ENCODE measurements at places on chromosomes 12 and 14. TPM values are rescaled to one million over a fixed set of nuclear protein-coding genes. Genes with fewer than 3 reads are reported as not detected.

DNA sequence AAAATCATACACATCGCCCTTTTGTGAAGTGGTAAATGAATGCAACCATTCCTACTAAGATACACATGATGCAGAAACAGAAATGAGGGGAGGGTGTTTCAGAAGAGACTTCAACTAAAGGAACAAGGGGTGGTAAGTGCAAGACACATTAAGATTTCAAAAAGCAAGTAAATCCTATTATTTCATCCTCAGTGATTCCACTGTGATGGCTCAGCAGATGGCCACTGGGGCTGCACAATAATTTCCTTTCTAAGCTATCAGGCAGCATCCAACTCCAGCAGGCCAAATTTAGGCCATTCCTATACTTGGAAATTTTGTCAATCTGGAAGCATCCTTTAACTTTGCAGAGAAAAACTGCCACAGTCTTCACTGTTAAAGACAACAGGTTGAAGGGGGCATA lies 272.4 kb downstream of the NELL2 start:
- DNase-seq: no peak
- H3K4me3 ChIP-seq: no peak overlapping the region
- no peak overlapping the region for H3K27ac ChIP-seq
- no peaks in the 10 kb centered on the region for H3K4me1 ChIP-seq
- no peaks in the 10 kb centered on the region for H3K36me3 ChIP-seq

DCAF4 gene
- 6.9 TPM for total RNA-seq

- no peak for DNase-seq
- peaks cover 49% of the 10 kb centered on the region for H3K36me3 ChIP-seq
Observed at GRCh38 chr12:4288296-4289131, 15.0 kb downstream of the CCND2 start.

GRCh38 chr12:109814600-109815150 lies 18.5 kb downstream of the TRPV4 start:
- DNase-seq: no peak
- no peaks in the 10 kb centered on the region for H3K4me1 ChIP-seq
- peaks cover 41% of the 10 kb centered on the region for H3K27me3 ChIP-seq
- no peaks in the 10 kb centered on the region for H3K36me3 ChIP-seq
- no peak overlapping the region for H3K4me3 ChIP-seq

TSPAN19 gene
- 0.33 TPM for total RNA-seq

- peaks cover 21% of the 10 kb centered on the region for H3K4me1 ChIP-seq
- H3K4me3 ChIP-seq: no peak overlapping the region
- H3K36me3 ChIP-seq: peaks cover 19% of the 10 kb centered on the region
- no peak overlapping the region for H3K27ac ChIP-seq
Observed at GRCh38 chr12:131101703-131102492, 148.2 kb downstream of the ADGRD1 start.

WNK1 gene
- 289 TPM for total RNA-seq

SLC39A2 gene
- total RNA-seq: not detected

GRCh38 chr14:29749327-29749726 lies 178.3 kb downstream of the PRKD1 start:
- DNase-seq: no peak
- H3K36me3 ChIP-seq: no peaks in the 10 kb centered on the region
- H3K27me3 ChIP-seq: no peaks in the 10 kb centered on the region

DNA sequence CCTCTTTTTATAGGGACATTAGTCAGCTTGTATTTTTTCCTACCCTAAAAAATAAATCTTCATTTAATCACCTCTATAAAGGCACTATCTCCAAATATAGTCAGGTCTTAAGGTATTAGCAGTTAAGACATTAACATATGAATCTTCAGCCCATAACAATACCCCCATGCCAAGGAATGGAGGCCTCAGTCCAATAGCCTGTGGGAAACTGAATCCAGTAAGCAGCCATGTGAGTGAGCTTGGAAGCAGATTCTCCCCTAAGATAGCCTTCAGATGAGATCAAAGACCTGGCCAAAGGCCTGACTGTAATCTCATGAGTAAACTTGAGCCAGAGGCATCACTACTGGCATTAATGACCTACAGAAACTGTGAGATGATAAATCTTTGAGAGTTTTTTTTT lies 232.1 kb upstream of the SYT10 start:
- no peaks in the 10 kb centered on the region for H3K36me3 ChIP-seq
- no peak overlapping the region for H3K4me3 ChIP-seq
- DNase-seq: no peak
- H3K27me3 ChIP-seq: no peaks in the 10 kb centered on the region
- no peak overlapping the region for H3K27ac ChIP-seq

- H3K27me3 ChIP-seq: no peaks in the 10 kb centered on the region
- no peak for DNase-seq
- H3K4me1 ChIP-seq: peaks cover 98% of the 10 kb centered on the region
- no peak overlapping the region for H3K4me3 ChIP-seq
Observed at GRCh38 chr12:110555577-110556406, 27.3 kb downstream of the PPTC7 start.

GRCh38 chr14:92549859-92550230 lies 36.3 kb downstream of the RIN3 start:
- peak; percentile 48 for DNase-seq
- H3K27me3 ChIP-seq: no peaks in the 10 kb centered on the region
- peak overlapping the region; percentile 88 for H3K27ac ChIP-seq
- H3K36me3 ChIP-seq: no peaks in the 10 kb centered on the region
- peak overlapping the region; percentile 20 for H3K4me3 ChIP-seq
- peaks cover 54% of the 10 kb centered on the region for H3K4me1 ChIP-seq

SPPL3 gene
- total RNA-seq: 26.8 TPM

GRCh38 chr12:45731190-45731775 lies 1.8 kb downstream of the ARID2 start:
- H3K4me1 ChIP-seq: peaks cover 67% of the 10 kb centered on the region
- no peaks in the 10 kb centered on the region for H3K27me3 ChIP-seq
- no peaks in the 10 kb centered on the region for H3K36me3 ChIP-seq
- no peak for DNase-seq

CCDC92 gene
- total RNA-seq: 57.2 TPM

- no peak overlapping the region for H3K4me3 ChIP-seq
- no peak for DNase-seq
- H3K36me3 ChIP-seq: no peaks in the 10 kb centered on the region
- no peak overlapping the region for H3K27ac ChIP-seq
Observed at GRCh38 chr12:127635838-127636237, 631.1 kb upstream of the TMEM132C start.

DNA sequence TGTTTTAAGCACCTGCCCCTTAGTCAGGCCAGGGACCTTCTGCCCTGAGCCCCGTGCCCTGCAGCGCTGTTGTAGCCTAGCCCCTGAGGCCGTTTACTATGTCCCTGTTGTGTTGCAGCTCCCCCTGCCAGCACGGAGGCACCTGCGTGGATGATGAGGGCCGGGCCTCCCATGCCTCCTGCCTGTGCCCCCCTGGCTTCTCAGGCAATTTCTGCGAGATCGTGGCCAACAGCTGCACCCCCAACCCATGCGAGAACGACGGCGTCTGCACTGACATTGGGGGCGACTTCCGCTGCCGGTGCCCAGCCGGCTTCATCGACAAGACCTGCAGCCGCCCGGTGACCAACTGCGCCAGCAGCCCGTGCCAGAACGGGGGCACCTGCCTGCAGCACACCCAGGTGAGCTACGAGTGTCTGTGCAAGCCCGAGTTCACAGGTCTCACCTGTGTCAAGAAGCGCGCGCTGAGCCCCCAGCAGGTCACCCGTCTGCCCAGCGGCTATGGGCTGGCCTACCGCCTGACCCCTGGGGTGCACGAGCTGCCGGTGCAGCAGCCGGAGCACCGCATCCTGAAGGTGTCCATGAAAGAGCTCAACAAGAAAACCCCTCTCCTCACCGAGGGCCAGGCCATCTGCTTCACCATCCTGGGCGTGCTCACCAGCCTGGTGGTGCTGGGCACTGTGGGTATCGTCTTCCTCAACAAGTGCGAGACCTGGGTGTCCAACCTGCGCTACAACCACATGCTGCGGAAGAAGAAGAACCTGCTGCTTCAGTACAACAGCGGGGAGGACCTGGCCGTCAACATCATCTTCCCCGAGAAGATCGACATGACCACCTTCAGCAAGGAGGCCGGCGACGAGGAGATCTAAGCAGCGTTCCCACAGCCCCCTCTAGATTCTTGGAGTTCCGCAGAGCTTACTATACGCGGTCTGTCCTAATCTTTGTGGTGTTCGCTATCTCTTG lies 7.6 kb downstream of the DLK1 start:
- H3K36me3 ChIP-seq: no peaks in the 10 kb centered on the region
- H3K27me3 ChIP-seq: peaks cover 89% of the 10 kb centered on the region
- DNase-seq: no peak
- H3K4me3 ChIP-seq: no peak overlapping the region
- H3K27ac ChIP-seq: no peak overlapping the region

TEX52 gene
- not detected for total RNA-seq

DNA sequence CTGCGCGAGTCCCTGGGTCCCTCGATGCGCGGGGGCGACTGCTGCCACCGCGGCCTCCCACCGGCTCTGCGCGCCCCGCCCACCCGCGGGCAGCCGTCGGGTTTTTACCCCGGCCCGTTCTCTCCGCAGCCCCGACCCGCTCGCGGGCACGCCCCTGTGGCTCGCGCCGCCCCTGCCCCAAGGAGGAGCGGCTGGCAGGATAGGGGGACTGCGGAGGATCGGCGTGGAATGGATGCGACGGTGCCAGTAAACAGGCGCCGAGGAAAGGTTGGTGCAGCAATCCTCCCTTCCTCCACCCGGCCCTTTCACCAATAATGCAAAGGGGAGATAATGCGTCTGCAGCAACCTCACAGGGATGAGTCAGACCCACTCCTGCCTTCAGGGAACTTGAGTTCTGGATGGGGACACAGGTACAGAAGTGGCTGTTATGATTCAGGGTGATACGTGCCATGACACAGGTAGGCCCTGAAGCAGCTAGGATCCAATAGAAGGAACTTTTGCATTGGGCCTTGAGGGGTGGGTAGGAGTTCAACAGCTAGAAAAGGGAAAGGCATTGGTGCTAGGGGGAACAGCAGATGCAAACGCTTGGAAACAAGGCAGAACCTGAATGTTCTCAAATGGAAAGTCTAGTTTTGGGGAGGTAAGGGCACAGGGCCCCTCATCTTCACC lies 554 bp upstream of the DEGS2 start:
- peaks cover 70% of the 10 kb centered on the region for H3K27me3 ChIP-seq
- peaks cover 15% of the 10 kb centered on the region for H3K4me1 ChIP-seq

- DNase-seq: no peak
- peaks cover 35% of the 10 kb centered on the region for H3K36me3 ChIP-seq
- H3K27me3 ChIP-seq: no peaks in the 10 kb centered on the region
- H3K4me1 ChIP-seq: no peaks in the 10 kb centered on the region
- H3K4me3 ChIP-seq: no peak overlapping the region
- no peak overlapping the region for H3K27ac ChIP-seq
Observed at GRCh38 chr14:93263416-93263815, 56.4 kb downstream of the UBR7 start.

DNA sequence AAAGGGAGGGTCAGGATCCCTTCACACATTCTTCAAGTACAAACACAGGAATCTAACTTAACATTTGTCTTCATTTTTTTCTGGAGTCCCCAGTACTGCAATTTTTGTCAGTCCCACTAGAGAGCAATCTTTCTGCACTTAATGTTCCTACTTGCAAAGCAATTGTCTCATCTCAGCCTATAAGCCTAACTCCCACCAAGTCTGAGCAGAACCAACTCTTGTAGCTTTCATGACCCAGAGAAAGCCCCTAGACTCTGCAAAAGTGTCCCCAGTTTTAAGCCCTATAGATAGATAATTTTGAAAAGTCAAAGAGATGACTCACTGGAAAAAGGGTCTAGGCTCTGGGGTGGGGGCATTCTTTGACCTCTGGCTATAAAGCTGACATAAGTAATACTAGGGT lies 1.8 kb upstream of the ZBTB39 start:
- DNase-seq: no peak
- H3K4me1 ChIP-seq: peaks cover 32% of the 10 kb centered on the region
- peaks cover 9% of the 10 kb centered on the region for H3K27me3 ChIP-seq
- peaks cover 14% of the 10 kb centered on the region for H3K36me3 ChIP-seq
- no peak overlapping the region for H3K27ac ChIP-seq

- no peaks in the 10 kb centered on the region for H3K4me1 ChIP-seq
- no peak overlapping the region for H3K27ac ChIP-seq
- H3K36me3 ChIP-seq: no peaks in the 10 kb centered on the region
- DNase-seq: no peak
Observed at GRCh38 chr12:86741531-86741930, 485.3 kb upstream of the MGAT4C start.

DNA sequence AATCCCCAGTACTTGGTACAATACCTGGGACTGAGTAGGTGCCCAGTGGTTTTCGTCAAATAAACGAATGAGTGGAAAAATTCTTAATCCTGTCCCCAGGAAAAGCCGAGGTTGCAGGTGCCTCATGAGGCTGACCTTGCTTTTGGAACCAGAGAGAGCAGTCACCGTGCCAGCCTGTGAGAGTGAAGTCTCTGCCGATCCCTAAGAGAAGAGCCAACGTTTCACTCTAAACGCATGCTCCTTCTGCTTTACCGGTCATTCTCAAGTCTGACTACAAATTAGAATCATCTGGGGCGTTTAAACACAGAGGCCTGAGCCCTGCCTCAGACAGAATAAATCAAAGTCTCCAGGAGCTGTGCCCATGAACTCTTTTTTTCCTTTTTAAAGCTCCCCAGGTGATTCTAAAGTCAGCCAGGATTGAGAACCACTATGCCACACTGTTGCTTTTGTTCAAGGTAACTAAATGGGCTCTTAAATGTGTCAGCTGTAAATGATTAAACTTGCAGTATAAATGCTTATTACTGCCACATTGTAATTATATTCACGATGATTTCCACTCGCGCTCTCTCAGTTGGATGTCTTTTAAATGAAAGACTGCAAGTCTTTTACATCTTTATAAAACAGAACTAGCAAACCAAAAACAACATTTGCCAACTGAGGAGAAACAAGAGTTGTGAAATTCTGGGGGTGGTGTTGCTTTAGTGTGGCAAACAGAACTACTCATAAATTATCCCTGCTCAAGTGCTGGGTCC lies 26.9 kb downstream of the TCP11L2 start:
- no peak for DNase-seq
- no peak overlapping the region for H3K4me3 ChIP-seq
- H3K36me3 ChIP-seq: peaks cover 96% of the 10 kb centered on the region
- H3K4me1 ChIP-seq: peaks cover 58% of the 10 kb centered on the region
- H3K27ac ChIP-seq: peak overlapping the region; percentile 55
- H3K27me3 ChIP-seq: no peaks in the 10 kb centered on the region

DNA sequence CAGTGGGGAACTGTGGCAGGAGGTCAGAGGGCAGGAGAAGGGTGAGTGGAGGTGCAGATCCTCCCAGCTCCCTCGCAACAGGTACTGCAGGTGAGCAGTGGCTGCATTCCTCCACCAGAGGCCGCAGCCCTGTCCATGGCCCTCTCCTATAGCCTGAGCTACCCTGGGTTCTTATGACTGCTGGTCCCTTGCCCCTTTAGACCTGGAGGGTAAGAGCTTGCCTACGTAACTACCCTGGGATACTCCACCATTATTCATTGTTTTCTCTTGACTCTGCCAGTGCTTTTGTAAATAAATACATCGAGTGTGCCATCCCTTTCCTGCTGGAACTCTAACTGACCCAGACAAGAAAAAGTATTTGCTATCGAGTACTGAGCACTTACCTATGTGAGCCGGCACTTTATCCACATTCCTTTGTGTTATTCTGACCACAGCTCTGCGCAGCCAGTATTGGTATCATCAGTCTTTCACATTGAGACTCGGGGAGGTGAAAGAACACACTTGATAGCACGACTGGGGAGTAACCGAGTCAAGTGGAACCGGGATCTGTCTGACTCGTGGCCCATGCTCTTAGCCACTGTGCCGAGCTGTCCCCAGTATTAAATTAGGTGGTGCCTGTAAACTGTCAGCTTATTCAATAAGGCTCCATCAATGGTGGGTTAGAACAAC lies 38.5 kb downstream of the LTBP2 start:
- peaks cover 45% of the 10 kb centered on the region for H3K4me1 ChIP-seq
- no peaks in the 10 kb centered on the region for H3K36me3 ChIP-seq
- H3K4me3 ChIP-seq: no peak overlapping the region
- no peak overlapping the region for H3K27ac ChIP-seq

Measured in left ventricle myocardium inferior (tissue), 1 donor.